Stimulated activated CD8-positive, alpha-beta memory T cell treated with anti-CD3 and anti-CD28 coated beads, Interleukin-12 subunit alpha, Interleukin-12 subunit beta, amount 100 ng/mL, for 4 hours (primary cell): ENCODE measurements at places on chromosomes 7 and 10.

GRCh38 chr10:108385963-108386362 lies 1221.5 kb upstream of the SORCS1 start:
- DNase-seq: no peak

DNA sequence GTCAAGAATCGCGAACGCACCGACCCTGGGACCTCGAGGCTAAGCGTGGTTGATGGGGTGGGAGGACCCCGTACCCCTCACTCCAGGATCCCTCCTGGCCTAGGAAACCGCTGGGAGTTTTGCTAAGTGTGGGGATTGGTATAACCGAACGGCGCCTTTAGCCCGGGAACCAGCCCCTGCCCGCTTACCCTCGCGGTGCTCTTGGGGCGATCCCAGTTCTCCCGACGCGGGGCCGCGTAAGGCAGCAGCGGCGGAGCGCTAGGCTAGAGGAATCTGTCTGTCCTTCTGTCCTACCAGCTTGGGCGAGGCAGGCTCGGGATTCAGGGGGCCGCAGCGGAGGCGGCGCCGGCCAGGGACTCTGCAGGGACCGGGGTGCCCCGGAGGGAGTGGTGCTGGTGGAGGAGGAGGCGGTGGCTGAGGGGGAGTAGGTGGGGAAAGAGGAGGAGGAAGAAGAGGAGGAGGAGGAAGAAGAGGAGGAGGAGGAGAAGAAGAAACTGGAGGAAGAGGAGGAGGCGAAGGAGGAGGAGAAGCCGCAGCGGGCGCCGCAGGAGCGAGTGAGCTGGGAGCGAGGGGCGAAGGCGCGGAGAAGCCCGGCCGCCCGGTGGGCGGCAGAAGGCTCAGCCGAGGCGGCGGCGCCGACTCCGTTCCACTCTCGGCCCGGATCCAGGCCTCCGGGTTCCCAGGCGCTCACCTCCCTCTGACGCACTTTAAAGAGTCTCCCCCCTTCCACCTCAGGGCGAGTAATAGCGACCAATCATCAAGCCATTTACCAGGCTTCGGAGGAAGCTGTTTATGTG lies 439 bp upstream of the EMX2 start:
- DNase-seq: no peak

DNA sequence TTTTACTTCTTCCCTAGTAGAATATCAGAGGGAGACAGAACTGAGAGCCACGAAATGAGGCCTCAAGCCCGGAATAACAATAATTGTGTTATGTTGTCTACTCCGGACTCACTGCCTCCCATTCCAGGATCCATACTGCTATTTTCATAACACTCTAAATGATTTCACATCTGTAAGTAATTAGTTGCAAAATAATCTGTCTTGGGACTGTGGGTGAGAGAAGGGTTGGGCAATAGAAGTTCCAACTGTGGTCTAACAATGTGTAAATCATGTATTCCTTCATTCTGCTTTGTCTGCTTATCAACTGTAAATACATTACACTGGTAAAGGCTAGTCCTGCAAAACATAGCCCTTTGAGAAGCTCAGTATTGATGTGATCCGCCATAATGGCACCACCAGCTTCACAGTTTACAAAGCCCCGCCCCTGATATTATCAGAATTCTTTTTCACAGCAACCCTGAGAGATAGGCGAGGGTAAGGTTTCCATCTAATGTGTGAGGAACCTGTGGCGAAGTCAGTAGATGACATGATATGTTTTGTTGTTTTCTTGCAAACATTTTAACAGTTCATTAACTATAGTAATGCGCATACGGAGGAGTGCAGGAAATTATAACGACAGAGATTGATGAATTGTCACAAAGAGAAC lies 265.7 kb upstream of the BMPER start:
- no peak for DNase-seq

GRCh38 chr10:2925631-2926030 lies 141.7 kb upstream of the PFKP start:
- DNase-seq: no peak

DNA sequence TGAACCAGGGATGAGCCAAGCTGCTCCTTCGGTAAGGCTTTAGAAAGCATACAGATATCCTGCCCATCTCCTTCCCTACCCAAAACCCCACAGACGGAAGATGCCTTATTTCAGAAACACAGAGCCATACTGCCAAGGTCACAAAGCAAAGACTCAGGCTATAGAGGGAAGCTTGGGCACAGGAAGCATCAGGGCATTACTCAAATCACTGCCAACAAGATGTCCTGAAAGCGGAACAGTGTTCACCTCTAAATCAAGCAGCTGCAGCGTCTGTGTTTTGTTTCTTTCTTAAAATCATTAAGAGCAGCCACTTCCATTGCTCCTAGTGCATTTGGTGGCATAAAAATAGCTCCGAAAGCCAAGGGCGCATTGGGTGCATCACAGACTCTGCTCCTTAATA lies 307.3 kb downstream of the SORCS1 start:
- DNase-seq: no peak

- DNase-seq: no peak
Measured at GRCh38 chr7:55641811-55642210, 69.5 kb upstream of the VOPP1 start.

DNA sequence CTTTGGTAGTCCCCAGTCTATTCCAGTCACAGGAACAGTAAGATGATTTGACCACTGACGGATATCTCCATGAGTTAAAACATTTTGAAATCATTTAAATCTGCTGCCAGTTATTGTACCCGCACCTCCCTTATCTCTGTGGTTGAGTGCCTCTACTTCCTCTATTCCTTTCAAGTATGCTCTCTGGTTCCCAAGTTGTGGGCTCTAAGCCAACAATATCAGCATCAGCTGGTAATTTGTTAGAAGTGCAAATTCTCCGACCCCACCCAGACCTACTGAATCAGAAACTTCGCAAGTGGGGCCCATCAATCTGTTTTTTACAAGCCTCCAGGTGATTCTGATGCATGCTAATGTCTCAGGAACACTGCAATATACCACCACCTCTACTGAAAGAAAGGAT lies 235.5 kb downstream of the CCSER2 start:
- DNase-seq: no peak
